ENCODE measurements at places on chromosomes 16 and 17.

- no peak for DNase-seq
These were observed 528 bp downstream of the HAGHL start for GRCh38 chr16:727291-727977.

DNA sequence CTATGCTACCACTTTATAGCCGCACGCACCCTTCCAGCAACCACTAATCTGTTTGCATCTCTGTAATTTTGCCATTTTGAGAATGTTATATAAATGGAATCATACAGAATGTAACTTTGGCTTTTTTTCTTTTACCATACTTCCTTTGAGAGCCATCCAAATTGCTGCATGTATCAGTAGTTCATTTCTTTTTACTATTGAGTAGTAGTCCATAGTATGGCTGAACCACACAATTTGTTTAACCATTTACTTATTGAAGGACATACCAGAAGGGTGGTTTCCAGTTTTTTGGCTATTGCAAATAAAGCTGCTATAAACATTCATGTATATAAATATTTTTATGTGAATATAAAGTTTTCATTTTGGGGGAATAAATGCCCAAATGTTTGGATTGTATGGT, 8.8 kb downstream of the TENT4B start:
- no peak for DNase-seq

- no peak for DNase-seq
These were observed 4.4 kb downstream of the TEPSIN start for GRCh38 chr17:81234506-81234855.

DNA sequence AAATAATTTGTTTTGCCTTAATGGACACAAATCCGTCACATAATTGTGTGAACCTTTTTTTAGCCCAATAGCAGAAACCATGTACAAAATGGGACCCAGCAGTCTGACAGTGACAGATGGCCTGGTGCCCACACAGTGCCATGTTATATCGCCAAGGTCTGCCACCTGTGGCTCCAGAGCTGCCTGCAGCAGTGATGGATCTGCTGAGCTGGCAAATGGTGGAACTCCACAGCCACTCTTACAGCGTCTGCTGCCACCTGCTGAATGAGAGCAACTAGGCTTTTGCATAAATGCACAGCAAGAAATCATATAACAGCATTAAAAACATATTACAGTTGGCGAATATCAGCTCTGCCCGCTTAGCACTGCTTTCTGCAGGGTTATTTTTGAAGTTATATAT, 59.4 kb downstream of the NUP93 start:
- peak; percentile 66 for DNase-seq

- DNase-seq = no peak
These were observed 75.3 kb upstream of the CRHR1 start for GRCh38 chr17:45708707-45709290.

DNA sequence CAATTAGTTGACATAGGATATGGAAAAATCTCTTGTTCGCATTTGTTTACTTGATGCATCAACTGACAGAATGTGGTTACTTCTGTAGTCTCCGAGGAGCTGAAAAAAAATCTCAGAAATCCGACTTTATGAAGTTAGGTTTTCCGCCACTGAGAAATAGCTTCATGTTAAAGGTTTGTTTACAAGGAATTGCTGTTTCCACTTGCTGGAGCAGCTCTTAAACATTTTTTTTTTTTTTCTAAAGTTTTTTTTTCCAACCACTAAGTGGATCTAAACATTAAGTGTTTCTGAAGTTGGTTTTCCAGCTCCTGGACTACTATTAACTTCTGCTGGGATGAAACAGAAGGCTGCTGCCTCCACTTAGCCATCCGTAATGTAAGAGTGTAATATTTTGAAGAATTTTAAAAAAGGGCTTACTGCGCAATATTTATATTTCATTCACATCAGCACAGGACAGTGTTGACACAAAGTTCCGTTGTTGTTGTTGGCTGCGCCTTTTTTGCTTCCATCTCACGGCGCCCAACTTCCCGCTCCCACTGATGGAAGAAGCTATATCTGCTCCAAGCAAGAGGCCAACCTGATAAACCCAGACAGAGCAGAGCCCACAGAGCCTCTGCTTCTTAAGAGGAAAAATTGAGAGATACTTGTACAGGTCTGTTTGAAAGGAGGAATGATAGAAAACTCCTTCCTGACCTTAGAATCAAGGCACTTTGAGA, 167.7 kb upstream of the KCNJ16 start:
- no peak for DNase-seq

GRCh38 chr17:20171741-20172365, 162.7 kb downstream of the SPECC1 start:
- peak; percentile 21 for DNase-seq

GRCh38 chr17:59892251-59892923, 356 bp downstream of the TUBD1 start:
- peak; percentile 99 for DNase-seq

- DNase-seq = no peak
These were observed 1.2 kb upstream of the RFFL start for GRCh38 chr17:35064516-35065215.

GRCh38 chr17:21031756-21032396, 10.9 kb downstream of the USP22 start:
- DNase-seq = no peak

- no peak for DNase-seq
These were observed 42.0 kb upstream of the XYLT1 start for GRCh38 chr16:17512636-17513220.

Measured in renal cortical epithelial cell (primary cell).